ENCODE measurements at places on chromosomes 11 and 22.
A peak's percentile ranks its signal among the peaks of the same experiment; 100 is the strongest.

DNA sequence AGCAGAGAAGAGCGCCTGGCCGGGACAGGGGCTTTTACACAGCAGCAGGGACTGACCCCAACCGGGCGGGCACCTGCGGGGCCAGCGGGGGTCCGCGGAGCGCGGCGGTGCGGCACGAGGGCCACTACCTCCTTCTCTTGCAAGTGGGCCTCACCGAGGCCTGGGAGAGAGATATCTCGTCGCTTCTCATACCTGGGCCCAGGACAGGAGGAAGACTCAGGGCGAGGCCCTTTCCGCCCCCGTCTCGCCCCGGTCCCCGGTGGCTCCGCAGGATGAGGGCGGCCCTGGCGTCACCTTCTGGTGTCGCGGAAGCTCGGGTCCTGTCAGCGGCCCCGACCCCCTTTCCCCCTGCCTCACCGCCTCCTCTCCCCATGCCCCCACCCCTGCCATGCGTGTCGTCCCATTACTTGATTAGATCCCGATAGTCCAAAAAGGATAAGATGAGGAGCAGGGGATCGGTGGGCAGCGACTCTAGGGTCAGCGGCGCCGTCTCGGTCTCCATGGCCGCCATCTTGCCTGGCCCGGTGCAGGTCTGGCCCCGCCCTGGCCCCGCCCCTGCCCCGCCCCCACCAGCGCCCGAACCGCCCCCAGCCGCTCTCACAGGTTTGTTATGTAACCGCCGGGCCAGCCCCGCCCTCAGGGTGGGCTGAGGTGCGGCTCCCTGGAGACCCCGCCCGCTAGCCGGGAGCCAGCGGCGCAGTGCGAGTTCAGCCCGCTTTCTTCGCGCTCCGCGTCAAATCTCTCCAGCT is at the start of gene FBXO3:
Gene FBXO3, minus strand, starts transcription at position 534 of the 749 bp plus-strand sequence. Its CDS starts 23 bp downstream, at position 511.
- DNase-seq: peak; percentile 60

- DNase-seq: no peak
Measured at GRCh38 chr22:50546326-50547262, 895 bp downstream of the KLHDC7B start.

GRCh38 chr11:40291741-40292140 is 1167.7 kb downstream of the LRRC4C start:
- no peak for DNase-seq

- no peak for DNase-seq
Measured at GRCh38 chr11:65388731-65389130, 2.3 kb downstream of the FRMD8 start.

- no peak for DNase-seq
Measured at GRCh38 chr11:104897891-104898684, at the start of gene CASP12. Gene CASP12, minus strand, starts transcription at chr11:104898460.

DNA sequence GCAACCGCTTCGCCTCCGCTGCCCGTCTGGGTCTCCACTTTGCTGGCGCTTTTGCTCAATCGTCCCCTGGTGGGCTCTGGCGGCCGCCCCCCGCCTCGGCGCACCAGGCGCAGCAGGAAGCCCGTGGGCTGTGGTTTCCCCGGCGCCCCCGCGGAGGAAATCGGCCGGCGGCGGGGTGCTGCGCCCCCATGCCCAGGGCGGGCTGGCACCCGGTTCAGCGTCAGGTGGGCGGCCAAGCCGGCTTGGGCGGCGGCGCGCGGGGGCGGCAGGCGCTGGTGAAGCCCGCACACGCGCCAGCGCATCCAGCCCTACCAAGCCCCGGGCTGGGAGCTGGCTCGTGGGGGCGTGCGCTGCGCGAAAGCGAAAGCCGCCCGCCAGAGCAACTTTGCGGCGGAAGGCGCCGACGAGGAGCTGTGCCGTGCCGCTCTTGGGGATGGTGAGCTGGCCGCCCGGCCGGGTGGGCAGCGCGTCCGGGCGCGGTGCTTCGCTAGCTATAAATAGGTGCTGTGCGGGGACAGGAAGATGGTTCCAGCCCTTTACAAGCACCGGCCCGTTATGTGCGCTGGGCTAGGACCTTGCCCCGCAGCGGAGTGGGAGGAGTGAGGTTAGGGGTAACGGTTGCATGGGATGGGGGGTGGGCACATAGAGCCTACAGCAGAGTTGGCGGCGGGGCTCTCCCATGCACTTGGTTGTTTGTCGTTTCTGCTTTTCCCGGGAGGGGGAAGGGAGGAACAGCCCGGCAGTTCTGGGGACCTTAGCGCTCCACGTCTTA is 25.0 kb upstream of the SUSD2 start:
- peak; percentile 42 for DNase-seq

DNA sequence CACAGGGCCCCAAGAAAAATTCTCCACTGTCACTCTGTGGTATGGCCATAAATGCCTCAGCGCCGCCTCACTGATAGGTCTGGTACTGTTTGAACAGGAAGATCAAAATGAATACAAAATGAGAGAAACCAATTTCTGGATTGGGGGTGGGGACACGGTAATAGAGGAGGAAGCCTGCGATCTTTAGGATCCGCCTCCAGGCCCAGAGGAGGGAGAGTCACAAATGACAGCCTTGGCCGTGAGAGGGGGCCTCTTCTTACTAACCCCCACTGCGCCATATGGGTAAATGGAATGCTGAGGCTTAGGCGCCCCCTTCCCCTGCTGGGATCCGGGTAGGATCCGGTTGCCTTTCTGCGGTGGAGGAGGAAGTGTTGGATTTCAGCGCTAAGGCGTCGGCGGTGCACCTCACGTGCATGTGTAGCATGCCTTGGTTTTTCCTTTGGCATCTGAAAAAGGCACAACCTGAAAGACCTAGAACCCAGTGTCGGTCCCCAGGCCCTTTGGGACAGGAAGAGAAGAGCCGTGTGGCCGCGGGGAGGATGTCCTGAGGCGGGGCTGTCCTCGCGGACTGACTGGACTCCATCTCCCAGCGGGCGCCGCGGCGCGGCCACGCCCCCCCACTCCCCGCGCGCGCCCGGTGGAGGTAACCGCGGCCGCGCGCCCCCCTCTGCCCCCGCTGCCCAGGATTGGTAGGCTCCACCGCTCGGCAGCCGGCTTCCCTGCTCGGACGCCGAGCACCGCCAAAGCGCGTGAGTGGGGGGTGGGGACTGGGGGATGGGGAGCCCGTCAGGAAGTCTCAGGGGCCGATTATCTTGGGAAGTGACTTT is 718 bp upstream of the MADD start:
- peak; percentile 74 for DNase-seq

- DNase-seq: no peak
Measured at GRCh38 chr11:103898577-103899336, 137.7 kb upstream of the DDI1 start.

DNA sequence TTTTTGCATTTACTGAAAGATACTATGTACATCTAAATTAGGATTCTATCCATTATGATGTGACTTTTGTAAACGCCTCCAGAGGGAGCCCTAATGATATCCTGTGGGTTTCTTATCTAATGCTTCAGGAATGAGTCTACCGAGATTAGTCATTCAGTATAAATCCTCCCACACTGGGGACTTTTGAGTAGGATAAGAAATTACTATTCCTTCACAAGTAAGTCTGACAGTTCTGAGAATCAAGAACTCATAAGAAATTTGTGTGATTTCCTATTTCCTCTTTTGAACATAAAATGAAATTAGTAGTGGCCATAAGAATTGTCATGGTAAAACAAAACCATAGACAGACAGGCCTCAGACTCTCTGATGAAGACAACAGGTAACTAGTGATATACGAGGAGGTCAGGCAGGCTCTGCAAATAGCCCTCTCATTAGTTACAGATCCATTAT is 10.0 kb upstream of the OR5M1 start:
- DNase-seq: no peak

DNA sequence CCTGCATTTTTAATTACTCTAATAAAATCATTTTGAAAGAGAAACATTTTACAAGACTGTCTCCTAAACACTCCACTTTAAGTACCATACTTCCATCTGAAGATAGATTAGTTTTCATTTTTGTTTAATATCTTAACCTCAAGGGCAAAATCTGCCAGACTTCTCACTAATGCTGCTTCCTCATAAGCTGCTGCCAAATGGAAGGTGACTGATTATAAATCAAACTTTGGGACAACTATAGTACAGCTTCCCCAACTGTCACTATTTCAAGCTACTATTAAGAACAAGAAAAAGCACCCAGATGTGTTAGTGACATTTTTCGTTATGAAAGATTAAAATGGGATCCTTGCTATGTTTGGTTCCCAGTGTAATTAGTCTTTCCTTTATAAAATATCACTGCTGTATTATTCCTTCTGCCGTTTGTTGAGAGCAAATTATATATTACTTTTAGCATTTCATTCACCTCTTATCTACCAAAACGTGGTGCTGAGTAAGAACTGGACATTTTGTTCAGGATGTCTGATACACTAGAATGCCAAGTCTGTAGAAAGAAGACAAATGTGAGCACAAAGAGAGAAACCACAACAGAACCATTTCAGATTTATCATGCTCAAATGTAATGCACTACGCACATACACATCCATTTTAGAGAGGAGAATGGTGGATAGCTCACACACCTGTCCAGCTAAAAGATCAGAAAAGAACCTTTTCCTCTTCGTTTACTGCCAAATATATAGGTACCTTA is 312.2 kb upstream of the C11orf87 start:
- no peak for DNase-seq

- peak; percentile 48 for DNase-seq
Measured at GRCh38 chr11:128848815-128849455, 18.2 kb downstream of the KCNJ1 start.

GRCh38 chr11:5847711-5848110 is 6.0 kb upstream of the OR52E6 start:
- DNase-seq: no peak

GRCh38 chr22:36326178-36327161 is 61.3 kb downstream of the MYH9 start:
- DNase-seq: no peak
